ENCODE measurements at places on chromosomes 2 and 18.

DNA sequence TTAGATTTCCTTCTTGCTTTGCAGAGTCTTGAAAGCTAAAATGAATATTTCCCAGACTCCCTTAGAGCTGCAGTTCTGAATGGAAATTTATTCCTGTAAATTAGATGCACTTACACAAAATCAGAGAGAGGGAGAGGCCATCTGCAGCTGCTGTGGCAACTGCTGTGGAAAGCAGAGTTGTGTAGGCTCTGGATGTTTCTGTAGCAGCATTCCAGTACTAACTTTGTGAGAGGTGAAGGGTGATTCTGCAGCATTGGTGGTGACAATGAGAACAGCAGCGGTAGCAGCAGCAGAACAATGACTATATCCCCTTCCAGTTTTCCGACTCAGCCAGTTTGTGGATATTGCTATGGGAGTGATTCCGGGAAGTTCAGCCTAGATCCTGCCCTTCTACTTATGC lies 433.0 kb upstream of the REG3G start:
- no peak for DNase-seq

GRCh38 chr2:1606046-1606400 lies 138.3 kb downstream of the PXDN start:
- DNase-seq, result no peak

DNA sequence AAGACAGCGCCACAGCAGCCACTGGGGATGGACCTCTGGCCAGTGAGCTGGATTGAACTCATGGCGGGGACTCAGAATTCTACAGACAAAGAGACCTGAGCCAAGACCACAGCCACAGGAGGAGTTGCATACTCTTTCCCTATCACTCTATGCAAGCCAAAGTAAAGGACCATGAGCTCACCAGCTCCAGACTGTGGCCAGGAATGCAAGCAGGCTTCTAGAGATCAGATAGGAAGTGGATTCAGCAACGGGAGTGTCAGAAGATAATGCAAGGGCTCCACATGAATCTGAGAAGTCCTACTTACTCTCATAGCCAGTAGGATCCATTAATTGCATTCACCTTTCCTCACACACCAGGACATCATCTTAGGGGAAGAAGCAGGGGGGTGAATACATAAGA lies 415.4 kb upstream of the POU3F3 start:
- no peak for DNase-seq

DNA sequence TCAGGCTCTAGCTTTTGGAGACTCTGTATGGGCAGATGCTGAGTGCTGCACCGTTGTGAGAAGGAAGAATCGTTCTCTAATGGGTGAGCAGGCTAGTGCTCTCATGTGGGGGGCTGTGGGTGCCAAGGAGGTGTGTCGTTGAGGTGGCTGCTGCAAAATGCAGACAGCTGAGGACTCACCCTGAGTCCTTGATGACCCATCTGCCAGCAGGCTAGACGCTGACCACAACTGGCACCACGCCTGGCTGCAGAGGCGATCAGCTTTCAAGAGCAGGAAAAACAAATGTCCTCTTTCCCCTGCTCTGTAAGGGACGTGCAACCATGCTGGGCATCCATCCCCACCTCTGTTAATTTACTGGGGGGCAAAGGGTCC lies 48.2 kb downstream of the HAUS1 start:
- no peak for DNase-seq

- no peak for DNase-seq
These were observed 55.3 kb upstream of the NABP1 start for GRCh38 chr2:191622374-191623320.

- no peak for DNase-seq
These were observed 281.6 kb upstream of the RGPD4 start for GRCh38 chr2:107545066-107545465.

- DNase-seq, result no peak
These were observed 8.6 kb downstream of the ALPI start for GRCh38 chr2:232464544-232464885.

DNA sequence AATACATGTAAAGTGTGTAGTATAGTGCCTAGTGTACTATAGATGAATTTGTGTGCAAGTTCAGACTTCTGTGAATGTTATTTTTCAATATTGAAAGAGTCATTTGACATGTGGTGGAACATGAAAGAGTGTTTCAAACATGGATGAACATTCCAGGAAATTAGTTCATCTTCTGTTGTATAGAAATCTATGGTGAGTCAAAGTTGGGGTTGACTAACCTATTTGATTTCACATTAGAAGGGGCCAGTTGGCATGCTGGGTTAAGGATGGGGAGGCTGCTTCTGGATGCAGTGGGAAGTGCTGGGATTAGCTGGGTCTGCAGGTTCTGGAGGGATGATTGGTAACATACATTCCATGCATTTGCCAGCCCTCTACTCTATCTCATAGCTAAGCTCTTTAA lies 50.6 kb downstream of the LYPD6B start:
- no peak for DNase-seq

- DNase-seq, result no peak
These were observed 24.7 kb upstream of the ANKRD62 start for GRCh38 chr18:12068950-12069320.

- DNase-seq, result no peak
These were observed 66.9 kb upstream of the MCFD2 start for GRCh38 chr2:46982351-46983064.

DNA sequence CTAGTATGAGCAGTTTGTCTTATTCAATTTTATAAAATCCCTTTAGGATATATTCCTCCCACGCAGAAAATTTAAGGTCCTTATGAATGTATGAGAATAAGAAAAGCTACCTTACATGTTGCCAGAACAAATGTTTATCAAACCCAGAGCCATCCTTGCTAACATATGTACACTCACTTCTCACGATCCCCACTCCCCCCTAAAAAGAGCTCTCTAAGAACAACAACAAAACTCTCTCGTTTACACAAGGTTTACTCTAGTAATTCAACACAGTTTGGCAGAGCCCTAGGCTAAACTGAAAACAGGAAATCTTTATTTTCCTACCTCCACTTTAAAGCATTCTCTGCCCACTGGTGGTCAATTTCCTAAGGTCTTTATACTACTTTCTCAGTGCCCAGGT lies 504.9 kb downstream of the ZEB2 start:
- no peak for DNase-seq

- no peak for DNase-seq
These were observed 116.8 kb downstream of the XIRP2 start for GRCh38 chr2:167005096-167005495.

DNA sequence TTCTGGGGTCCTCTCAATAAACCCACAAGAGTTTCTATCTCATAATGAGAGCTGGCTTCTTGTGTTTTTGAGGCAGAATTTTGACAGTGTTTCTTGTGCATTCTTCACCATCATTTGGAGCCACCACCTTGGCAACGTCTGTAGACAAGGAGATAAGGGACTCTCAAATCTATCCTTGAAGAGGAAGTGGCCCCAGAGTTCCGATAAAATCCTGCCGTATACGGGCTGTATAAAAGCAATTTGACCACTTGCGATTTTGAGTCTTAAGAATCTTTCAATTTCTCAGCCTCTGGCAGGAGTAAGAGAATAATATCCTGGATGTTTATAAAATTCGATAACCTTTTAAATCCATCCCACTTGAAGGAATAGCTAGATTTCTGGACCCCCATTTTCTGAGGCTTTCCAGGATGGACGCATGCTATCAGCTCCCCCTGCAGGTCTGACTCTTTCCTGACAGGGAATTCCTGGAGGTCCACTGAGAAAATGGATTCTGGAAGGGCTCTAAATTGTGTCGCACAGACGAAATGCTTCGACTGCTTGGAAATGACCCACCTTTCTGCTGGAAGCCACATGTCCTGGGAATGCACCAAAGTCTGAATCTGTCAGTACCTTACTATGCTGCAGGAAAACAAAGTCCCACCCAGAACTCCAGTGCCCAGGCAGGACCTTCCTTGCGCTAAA lies 54.1 kb downstream of the E2F6 start:
- DNase-seq, result no peak

- DNase-seq, result no peak
These were observed 3.7 kb upstream of the GAD1 start for GRCh38 chr2:170812710-170813600.

- DNase-seq, result no peak
These were observed 46.8 kb upstream of the ANXA4 start for GRCh38 chr2:69694894-69695849.

DNA sequence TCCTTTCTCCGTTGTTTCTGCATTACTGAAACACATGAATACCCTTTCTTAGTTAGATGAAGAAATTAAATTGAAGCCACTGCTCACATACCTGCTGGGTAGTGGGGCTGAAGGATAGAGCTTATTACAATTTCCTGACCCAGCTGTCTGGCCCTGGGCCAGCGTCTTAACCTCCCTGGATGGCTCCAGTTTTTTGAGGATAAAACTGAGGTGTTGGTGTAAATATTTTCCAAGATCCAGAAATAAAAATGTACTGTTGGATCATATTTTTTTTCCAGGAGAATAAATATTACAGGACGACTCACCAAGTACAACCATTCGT lies 3.5 kb downstream of the RNF144A start:
- no peak for DNase-seq

- no peak for DNase-seq
These were observed 38.3 kb downstream of the XRCC5 start for GRCh38 chr2:216147172-216148131.

GRCh38 chr2:128396500-128396891 lies 77.8 kb upstream of the HS6ST1 start:
- no peak for DNase-seq

DNA sequence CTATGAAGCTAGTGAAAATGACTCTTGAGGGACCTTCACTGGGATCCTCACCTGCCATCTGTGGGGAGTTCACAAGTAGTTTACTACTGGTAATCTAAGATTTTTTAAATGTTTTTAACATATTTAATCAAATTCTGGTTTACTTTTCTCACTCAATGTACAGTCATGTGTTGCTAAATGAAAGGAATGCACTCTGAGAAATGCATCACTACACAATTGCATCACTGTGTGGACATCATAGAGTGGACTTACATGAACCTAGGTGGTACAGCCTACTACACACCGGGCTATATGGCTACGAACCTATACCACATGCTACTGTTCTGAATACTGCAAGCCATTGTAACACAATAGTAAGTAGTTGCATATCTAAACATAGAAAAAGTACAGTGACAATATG lies 528.0 kb downstream of the BCL11A start:
- DNase-seq, result no peak

DNA sequence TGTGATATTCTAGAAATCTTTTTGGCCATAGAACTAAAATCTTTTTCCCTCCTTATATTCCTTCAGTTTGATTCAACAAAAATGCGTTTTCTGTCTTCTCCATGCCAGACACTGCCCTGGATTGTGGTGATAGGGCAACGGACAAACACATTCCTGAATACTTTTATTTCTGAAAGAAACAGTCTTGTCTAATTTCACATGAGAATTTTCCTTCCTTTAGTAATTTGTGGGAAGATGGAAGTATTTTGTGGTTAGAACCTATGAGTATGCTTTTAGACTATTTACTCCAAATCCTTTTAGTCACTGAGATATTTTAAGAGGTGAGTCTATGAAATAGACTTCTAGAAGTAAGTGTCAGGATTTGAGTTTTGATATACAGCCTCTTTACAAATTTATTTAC lies 49.6 kb downstream of the COL5A2 start:
- DNase-seq, result no peak

DNA sequence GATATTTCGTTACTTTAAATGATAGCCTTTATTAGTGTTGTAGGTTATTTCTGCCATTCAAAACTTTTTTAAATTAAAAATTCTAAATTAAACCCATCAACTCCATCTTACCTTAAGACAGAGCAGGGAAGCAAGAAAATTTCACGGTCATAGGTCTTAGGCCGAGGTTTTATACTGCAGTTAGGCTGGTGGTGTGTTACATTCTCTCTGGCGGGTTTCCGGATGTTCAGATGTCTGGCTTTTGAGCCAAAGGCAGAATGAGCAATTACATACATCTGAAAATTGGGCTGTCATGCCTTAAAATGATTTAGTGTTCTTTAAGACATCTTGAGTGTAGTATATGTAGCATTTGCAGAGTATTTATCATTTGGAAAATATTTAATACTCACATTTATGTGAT lies 27.9 kb downstream of the GLS start:
- no peak for DNase-seq

DNA sequence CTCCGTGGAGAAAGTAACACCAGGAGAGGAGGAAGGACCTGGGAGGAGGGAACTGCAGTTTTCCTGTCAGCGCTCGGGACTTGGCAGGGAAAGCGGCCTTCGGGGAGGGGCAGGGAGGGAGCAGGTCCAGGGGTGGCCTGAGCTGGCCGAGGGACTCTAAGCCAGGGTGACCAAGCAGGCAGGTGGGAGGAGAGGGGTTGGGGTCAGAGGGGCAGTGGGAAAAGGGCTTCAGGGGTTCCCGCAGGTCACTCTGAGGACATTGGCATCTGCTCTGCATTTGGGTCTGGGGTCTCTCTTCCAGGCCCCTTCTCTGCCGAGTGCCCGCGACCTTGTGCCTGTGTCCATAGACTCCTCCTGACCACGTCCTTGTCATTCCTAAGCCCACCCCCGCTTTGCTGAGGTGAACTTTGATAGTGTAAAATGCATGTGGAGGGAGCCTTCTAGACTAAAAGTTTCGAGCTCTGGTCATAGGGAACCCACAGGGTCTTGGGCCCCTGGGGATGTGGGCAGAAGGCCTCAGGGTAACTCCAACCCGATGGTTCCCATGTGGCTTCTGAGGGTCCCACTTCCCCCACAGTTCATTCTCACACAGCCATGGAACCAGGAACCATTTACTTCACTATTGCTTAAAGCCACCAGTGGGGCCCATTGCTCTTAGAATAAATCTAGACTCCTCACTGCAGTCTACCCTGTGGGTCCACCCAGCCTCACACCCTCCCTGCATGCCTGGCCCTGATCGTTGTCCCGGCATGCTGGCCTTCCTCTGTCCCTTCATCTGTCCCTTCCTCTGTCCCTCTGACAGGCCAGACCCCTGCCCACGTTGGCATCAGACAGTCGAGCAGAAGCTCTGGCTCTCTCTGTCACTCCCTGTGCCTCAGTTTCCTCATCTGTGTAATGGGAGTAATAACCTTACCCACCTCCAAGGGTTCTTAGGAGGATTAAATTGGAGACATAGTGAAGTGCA lies 229.2 kb downstream of the SEPTIN10 start:
- no peak for DNase-seq

DNA sequence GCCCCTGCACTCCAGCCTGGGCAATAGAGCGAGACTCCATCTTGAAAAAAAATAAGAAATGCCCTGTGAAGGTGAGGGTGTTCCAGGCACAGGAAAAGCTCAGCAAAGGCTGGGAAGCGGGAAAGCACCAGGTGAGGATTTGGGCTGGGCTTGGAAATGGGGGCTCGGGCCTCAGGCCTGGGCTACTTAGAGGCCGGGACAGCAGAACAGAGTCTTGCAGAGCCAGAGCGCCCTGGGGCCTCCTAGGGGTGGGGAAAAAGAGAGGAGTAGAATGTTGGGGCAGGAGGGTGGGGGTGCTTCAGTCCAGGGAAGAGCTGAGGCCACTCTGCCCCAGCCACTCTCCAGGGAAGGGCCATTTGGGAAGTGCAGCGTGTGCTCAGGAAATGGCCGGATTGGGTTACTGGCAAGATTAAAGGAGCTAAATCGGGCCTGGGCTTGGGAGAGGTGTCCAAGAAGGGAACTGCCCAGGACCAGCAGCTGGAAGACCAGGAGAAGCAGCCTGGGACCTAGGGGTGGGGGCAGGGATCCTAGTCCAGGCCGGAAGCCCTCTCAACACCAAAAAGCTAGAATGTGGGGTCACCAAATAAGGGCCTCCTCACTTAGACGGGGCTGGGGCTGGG lies 13.8 kb upstream of the DES start:
- no peak for DNase-seq
